ENCODE measurements at places on chromosomes 7 and 10.

GRCh38 chr7:68865351-68866199, 732.7 kb upstream of the AUTS2 start:
- DNase-seq: no peak

- DNase-seq: no peak
Measured at GRCh38 chr7:46450425-46450824, 529.4 kb upstream of the IGFBP3 start.

DNA sequence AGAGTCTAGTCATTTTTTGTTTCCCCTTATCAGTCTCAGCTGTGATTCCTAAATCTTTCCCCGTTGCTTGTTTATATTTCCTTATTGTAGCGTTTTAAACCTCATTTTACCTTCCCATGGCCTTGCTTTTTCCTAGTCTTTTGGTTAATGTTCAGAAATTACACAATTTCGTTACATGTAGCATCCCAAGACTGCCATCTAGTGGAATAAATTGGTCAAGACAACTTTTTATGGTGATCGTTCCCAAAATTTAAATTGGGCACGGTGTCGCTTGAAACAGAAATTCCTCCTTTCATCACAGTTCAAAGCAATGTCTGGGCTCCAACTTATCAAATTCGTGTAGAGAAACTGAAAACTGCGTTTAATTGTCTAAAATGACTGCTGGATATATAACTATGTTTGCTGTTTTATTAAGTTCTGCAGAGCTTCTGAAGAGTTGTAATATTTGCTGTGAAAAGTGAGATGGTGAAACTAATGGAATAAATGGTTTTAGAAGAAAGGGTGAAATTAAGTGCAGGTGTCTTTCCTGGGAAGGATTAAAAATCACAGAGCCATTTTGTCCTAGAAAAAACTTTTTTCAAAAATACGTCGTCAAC, 370.2 kb downstream of the PHF14 start:
- no peak for DNase-seq

DNA sequence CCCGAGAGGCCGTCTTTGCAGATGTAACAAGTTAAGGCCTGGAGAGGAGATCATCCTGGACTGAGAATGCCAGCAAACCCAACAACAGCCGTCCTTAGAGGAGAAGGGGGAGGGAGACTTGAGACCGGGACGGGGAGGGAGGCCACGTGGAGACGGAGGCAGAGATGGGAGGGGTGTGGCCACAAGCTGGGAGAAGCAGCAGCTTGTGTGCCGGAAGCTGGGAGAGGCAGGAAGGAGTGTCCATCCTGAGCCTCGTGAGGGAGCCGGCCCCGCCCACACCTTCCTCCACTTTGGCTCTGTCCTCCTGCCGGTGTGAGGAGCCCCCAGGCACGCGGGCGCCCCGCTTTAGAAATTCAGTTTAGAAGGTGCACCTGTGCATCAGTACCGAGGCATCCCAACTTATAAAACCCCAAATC, 95.7 kb downstream of the DNAJB6 start:
- no peak for DNase-seq

DNA sequence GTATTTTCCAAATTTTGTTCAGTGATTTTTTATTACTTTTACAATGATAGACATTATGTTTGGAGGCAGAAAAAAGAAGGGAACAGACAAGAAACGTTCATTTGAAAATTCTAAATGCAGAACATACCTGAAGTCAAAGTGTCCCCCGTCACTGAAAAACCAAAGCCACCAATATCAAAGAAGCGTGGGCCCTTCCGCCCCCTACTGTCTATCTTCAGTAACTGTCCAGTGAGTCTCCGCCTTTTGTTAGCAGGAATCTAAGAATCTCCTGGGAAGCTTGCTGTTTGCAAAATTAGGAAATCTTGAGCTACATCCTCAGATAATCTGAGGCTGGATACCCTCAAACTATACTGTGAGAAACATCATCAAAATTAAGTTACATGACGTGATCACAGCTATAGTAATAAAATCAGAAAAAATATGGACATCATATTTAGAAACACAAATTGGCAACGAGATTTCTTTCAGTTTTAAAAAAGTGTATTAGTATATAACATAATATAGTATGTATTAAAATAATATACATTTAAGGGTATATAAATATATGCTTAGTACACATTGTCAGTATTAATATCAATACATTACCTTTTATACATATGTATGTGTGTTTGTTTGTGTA, 169.3 kb upstream of the AKR1E2 start:
- DNase-seq: peak; percentile 12

DNA sequence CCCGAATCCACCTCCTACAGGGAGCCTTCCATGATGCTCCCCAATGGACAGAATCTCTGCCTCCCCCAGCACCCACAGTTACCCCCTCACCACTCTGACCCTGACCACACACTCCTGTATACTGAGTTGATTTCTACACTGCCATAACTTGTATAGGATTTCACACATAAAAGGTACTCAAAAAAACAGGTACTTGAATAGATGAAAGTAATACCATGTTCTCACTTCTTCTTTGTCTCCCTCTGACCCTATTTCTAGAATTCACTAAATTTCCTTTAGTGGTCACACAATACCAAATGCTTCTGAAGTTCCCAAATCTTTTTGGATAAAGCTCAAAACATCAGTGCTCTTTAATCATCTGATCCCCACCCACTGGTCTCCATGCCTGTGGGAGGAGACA, 45.4 kb downstream of the HSPA12A start:
- no peak for DNase-seq

DNA sequence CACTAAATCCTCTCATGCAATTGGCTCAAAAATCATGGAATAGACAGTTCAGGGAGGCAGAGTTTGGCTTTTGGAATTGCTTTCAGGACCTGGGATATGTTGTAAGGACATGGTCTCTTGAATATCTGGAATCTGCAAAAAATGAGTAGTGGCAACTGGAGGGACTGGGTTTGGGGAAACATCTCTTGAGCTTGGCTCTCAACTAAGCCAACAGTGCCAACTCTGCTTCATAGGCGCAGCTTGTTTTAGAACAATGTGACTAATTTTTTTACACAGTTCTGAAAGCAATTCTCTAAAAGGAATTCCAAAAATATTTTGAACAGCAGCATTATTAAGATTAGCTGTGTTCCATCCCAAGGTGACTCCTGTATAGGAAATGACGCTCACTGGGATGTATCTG, 121.5 kb upstream of the DPP6 start:
- no peak for DNase-seq

DNA sequence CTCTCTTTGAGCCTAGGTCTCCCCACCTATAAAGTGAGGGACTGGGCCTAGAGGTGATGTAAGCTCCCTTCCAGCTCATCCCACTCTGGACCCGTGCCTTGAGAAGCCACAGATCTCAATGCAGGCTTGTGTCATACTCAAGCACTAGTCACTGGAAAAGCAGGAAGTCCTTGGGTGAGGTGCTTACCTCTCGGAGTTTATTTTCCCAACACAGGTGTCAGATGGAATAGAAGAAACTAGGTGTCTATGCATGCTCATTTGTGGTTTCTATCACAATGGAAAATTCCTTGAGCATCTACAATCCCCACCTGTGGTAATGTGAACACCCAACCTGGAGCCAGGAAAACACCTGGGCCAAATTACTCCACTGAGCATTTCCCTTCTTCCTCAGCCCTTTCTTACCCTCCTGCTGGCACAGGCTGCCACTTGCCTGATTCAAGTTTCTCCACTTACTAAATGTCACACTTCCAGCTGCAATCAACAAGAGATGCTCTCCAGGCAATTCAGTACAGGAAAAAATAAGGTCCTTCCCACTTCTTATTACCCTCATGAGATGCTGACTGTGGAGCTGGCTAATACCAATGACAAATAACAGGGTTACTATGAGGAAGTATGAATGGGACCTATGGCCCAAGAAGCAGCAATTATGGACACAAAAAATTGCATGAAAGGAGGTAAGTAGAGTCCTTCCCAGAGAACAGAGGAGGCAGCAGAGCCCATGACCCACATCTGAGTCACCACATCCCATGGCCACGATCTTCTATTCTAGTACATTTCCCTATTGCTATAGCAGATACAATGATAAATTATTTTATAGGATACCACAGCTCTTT, 13.1 kb downstream of the LSM5 start:
- no peak for DNase-seq

GRCh38 chr10:63866747-63867140, 345.5 kb downstream of the REEP3 start:
- DNase-seq: no peak

DNA sequence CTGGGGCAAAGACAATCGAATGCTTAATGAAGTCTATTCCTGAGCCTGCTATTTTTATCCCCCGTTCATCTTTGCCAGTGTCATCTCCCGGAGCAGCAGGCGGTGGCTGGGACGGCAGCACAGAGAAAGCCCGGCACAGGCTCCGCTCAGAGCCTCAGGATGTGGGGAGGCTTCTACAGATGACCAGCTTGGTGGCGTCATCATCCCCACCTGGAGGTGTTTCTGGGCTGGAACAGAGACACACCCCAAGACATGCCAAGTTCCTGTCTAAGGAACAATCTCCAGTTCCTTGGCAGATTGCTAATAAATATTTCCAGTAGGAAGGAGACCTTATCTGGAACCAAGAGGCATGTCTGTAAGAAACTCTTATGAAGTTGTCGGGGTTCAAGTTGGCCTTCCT, 552.4 kb upstream of the MGMT start:
- DNase-seq: no peak

DNA sequence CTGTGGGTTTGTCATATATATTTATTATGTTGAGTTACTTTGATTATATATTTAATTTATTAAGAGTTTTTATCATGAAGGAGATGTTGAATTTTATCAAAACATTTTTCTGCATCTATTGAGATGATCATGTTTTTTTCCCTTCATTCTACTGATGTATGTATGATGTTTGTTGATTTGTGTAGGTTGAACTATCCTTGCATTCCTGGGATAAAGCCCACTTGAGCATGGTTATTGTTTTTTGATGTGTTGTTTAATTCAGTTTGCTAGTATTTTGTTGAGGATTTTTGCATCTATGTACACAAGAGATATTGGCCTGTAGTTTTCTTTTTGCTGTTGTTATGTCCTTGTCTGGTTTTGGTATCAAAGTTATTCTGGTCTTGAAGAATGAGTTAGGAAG, 31.1 kb downstream of the SCART1 start:
- no peak for DNase-seq

GRCh38 chr7:38374507-38374906, 101.1 kb upstream of the TARP start:
- peak; percentile 35 for DNase-seq

DNA sequence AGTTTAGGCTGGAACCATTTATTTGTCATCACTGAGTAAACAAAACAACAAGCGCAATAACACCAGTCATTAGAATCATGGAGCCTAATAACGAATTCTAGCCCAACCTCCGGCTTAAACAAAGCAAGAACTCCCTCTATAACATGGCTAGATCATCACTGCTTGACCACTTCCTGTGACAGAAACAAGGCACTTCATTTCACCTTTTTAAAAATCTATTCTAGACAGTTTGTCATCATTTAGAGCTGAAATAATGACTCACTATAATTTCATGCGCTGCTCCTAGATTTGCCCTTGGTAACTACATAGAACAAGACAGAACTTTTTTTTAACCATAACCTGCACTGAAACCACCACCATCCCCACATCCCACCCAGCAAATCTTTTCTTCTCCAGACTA, 81.3 kb downstream of the OSBPL3 start:
- DNase-seq: no peak

DNA sequence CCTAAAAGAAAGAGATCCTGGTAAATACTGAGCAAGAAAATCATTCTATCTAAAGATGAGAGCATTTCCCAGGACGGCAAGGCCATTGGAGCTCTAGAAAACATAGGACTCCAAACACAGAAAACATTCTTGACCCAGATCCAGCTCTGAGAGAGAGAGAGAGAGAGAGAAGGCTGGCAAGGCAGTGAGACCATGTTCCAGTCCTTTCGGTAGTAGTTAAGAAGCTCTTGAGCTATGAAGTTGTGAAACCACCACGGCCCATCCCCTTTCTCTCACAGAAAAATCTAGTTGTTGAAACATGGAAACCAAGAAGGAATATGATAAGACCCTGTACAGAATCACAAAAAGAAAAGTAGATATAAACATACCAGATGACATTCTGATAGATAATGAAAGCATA, 212.4 kb upstream of the NPSR1 start:
- DNase-seq: no peak

- no peak for DNase-seq
Measured at GRCh38 chr7:122070834-122071233, 73.2 kb downstream of the AASS start.

GRCh38 chr10:61589547-61590243, 73.0 kb upstream of the CABCOCO1 start:
- DNase-seq: no peak

DNA sequence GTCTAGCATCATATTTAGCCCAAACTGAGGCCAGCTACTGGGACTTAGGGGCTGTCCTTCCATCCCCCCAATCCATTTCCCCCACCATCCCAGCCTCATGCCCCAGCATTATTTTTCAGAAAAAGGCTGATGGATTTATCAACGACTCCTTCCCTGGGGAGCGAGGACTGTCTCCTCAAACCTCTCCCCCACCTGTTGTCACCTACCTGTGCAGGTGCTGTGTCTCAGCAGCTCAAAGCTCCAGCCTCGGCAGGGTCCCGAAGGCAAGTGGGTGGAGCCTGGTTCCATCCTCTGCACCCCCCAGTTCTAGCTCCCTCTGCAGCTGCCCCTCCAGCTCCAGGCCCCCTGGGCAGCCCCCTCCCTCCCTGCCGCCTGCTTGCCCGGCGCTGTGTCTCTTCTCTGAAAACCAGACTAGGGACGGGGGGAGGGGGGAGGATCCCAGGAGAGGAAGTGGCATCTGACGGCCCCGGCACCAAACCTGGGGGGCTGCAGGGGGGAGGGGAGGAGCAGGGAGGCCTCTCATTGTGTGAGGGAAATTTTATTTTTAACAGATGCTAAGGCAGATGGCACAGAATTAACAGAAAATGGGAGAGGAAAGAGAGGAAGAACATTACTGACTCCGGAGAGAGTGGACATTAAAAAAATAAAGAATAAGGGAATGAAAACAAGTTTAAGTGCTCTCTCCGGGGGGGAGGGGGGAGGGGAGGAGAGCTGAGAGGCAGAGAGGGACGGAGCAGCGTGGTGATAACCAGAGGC, 61.7 kb upstream of the PAX2 start:
- no peak for DNase-seq

DNA sequence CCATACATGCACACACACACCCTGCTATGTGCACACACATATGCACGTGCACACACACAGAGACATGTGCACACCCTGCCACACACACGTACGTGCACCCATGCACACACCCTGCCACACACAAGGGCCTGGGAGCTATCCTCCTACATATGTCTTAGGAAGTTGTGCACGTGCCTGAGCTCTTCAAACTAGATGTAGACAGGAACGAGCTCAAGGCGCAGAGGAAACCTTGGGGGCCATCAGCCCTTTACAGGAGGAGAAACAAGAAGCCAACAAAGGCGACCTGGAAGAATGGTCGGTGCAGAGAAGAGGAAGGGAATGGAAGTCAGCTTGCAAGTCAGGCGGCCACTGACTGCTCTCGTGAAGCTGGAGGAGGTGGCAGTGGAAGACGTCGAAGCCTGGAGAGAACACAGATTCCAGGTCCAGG, 58.7 kb downstream of the AOC1 start:
- DNase-seq: no peak

GRCh38 chr10:76316234-76316633, 884.8 kb downstream of the LRMDA start:
- no peak for DNase-seq

Measured in activated T-helper 9 cell treated with anti-CD3 and anti-CD28 coated beads, Interleukin-2, amount 50 U/mL, for 16 hours (primary cell).